Stimulated activated CD4-positive, alpha-beta T cell treated with anti-CD3 and anti-CD28 coated beads, TNF-alpha, amount 100 ng/mL, for 24 hours (primary cell): ENCODE measurements at places on chromosomes 1 and 21.

GRCh38 chr1:159916242-159917051 is 8.9 kb downstream of the TAGLN2 start:
- DNase-seq: no peak

DNA sequence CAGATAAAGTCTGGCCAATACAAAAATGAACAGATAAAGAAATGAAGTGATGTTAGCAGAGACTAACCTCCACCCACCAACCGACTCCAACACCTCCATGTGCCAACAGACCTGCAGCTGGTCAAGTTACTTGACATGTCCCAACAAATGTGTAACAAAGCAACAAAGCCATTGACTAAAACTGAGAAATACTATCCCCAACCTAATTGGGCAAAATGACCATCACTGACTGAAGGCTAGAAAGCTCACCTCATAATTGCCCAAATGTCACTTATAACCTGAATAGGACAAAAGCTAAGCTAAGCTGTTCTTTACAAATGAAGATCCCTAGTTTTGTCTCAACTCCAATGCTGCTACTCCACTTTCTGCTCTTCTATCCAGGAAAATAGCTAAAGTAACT is 7.5 kb downstream of the KDM5B start:
- no peak for DNase-seq

DNA sequence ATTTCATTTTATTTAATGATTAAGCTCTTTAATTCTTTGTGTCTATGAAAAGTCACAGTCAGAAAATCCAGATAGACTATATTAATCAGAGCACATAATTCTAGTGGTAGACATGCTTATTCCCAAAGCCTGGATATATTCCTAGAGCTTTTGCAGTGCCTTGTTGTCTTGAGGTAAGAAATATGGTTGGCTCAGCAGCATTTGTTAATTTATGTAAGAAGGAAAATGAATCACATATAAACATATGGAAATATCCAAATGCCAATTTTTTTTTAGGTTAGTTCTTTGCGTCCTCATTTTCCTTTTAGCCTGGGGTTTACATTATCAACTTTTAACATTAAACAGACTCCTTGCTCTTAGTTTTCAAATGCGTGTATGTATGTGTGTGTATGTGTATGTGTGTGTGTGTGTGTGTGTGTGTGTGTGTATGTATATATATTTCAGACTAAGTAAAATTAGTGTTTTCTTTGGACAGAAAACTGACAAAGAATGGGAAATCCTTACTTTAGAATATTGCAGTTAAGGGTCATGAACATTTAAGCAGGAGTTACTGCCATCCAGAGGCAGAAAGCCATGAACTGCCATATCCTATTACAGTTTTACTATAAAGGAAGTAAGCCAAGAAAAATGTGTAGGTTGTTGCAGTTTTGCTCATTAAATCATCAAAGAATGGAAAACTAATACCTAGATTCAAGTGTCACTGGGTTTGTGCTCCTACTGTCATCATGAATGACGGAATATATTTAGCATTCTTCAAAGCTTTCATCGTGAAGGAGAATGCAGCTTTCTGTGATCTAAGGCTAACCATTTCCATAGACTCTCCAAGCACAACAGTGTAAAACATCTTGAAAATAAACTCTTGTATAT is 477.1 kb upstream of the NR5A2 start:
- no peak for DNase-seq

DNA sequence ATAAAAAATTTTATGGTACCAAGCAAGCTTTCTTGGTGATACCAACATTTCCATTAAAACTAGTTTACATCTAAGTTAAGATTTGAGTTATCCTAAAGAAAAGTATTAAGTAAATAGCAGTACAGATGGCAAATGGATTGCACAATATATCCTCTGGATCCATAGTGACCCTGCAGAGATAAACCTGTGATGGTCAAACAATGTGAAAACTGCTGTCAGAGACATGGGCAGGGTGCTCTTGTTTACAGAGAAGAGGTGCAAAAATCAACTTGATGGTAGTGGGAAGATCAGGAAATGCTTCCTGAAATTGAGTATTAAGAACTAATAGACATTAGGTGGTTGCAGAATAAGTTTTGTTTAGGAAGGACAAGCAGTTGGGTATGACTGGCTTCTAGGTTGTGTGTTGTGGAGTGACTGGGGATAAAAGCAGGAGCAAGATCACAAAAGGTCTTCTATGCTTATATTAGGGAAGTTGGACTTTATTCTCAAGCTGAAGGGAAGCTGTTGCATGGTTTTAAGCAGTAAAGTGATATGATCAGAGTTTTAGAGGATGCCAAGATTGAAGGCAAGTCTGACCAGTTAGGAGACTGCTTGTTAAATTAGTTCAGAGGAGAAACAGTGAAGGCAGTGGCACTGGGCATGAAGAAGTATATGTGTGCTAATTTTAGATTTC is 9.9 kb downstream of the TTC3 start:
- DNase-seq: no peak

DNA sequence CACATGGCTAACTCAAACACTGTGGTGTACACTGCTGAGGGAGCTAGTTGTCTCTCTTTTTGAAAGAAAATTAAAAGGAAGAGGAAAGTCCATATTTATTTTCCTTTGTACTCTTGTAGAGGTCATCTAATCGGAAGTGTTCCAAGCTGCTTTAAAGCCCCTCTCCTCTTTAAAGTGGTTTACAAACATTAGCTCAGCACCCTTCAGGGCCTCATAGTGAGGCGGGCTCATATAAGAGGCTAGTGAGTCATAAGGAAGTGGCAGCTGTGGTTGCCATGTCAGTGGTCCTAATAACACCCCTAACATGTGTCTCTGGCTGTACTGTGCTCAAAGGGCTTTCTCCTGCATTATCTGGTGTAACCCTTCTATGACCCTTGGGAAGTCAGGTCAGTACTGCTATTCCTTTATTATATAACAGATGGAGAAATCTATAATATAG is 104.4 kb upstream of the SERBP1 start:
- no peak for DNase-seq

DNA sequence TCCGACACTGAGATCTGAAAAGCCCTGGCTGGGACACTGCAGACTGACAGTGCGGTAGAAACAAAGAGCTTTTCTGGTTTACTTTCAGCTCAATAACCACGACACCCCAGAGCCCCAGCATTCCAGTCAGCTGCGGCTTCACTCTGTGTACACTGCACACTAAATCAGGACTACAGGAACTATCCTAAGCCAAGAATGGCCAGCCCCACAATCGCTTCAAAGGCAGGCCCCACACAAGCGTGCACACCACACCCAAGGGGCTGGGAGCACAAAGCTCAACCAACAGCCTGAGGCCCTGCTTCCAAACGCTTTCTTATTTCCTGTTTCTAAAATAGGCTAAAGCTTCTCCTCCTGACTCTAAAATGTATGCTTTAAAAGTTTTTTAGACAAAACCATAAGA is 28.4 kb downstream of the URB1 start:
- DNase-seq: no peak

- DNase-seq: no peak
Observed at GRCh38 chr1:203704120-203704519, 60.9 kb upstream of the LAX1 start.

- DNase-seq: no peak
Observed at GRCh38 chr21:16055014-16055413, 325.2 kb downstream of the USP25 start.

GRCh38 chr1:91098299-91098906 is 76.6 kb upstream of the ZNF644 start:
- no peak for DNase-seq

DNA sequence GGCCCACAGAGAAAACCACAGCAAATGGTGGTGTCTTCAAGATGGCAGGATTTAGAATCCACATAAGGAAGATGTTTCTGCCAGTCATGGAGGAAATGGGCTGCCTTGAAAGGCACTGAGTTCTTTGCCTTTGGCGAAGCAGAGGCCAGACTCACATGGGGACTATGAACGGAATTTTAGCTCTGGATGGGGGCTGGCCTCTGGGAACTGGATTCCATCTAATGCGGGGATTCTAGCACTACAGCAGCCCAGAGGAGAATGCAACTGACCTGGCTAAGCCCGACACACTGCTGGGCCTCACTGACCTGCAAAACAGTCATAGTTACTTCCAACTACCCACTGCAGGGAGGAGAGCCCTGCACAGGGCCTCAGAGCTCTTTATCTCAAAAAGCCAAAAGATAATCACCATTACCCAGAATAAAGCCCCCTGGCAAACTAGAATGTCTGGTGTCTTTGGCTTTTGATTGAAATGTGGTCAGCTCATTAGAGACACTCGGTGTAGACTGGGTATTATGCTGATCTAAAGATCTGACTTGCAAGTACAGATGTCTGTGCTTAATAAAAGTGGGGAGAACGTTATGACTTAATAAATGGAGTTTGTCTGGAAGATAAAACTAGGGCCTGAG is 11.6 kb downstream of the HCRTR1 start:
- no peak for DNase-seq

DNA sequence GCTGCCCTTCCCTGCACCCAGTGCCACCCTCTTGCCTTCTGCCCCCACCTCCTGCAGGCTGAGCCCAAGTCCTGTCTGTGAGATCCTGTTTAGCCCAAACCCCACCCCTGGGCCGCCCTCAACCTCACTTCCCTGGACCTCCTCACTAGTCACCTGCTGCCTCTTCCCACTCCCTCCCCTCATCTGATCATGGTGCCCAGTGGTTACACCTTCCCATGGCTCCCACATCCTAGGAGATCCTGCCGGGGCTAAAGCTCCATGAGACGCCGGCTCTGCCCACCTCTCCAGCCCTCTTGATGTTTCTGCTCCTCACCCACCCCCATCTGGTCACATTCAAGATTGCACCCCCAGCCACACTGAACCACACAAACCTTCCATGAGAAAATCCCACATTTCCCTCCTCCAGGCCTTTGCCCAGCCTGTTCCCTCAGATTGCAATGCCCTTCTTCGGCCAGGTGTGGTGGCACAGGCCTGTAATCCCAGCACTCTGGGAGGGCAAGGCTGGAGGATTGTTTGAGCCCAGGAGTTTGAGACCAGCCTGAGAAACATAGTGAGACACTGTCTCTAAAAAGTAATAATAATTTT is 17.0 kb downstream of the TTC39A start:
- DNase-seq: no peak

GRCh38 chr1:196366817-196367495 is 241.3 kb downstream of the KCNT2 start:
- no peak for DNase-seq

DNA sequence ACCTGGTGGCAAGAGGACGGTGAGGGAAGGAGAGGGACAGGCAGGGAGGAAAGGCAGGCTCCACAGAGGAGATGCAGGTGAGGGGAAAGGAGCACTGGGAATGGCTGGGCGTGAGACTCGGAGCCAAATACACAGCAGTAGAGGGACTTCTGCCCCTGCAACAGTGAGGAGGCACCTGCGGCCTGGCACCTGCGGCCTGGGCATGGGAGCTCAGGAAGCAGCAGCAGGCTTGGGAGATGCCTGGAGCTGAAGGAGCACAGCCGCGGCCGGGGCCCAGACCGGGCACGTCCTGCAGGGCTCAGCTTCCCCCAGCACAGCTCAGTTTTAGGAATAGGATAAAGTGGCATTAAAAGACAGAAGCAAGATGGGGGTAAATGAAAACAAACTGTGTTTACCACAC is 20.9 kb upstream of the TSPEAR start:
- no peak for DNase-seq

DNA sequence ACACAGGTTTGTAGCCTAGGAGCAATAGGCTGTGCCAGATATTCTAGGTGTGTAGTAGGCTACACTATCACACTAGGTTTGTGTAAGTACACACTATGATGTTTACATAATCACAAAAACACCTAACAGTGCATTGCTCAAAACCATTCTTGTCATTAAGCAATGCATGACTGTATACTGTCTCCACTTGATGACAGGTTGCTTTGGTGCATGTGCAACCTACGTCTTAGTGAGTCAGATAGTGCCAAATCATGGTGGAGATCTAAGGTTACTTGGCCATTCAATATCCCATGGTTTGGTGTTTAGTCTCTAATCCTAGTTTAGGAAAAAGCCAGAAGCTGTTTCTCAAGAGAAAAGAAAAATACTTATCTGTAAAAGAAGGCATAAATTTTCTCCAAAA is 181.1 kb downstream of the KCNK2 start:
- DNase-seq: no peak

GRCh38 chr1:13996334-13996733 is 296.3 kb downstream of the PRDM2 start:
- DNase-seq: no peak
